ENCODE measurements at places on chromosomes 16 and 17.
A peak's percentile ranks its signal among the peaks of the same experiment; 100 is the strongest.

DNA sequence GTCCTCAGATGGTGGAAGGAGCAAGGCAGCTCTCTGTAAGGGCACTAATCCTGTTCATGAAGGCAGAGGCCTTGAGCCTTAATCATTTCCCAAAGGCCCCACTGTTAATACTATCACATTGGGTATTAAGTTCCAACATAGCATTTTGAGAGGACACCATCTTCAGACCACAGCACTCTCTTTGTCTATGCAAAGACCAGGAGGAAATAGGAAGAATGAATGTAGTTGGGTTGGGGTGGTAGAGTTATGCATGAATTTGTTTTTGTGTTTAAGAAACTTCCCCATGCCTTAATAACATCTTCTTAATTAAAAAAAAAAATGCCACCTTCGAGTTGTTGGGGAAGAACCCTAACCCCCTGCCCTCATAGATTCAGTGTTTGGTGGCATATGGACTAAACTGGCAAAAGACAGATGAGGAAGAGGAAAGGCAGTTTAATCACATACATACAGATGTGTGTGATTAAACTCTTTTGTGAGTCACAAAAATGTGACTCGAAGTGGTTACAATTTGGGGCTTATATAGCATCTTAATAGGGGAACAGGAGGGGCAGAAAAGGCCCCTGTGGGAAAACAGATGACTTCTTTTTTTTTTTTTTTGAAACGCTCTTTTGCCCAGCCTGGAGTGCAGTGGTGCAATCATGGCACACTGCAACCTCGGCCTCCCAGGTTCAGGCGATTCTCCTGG is 35.0 kb upstream of the SLC5A10 start:
- DNase-seq = no peak

DNA sequence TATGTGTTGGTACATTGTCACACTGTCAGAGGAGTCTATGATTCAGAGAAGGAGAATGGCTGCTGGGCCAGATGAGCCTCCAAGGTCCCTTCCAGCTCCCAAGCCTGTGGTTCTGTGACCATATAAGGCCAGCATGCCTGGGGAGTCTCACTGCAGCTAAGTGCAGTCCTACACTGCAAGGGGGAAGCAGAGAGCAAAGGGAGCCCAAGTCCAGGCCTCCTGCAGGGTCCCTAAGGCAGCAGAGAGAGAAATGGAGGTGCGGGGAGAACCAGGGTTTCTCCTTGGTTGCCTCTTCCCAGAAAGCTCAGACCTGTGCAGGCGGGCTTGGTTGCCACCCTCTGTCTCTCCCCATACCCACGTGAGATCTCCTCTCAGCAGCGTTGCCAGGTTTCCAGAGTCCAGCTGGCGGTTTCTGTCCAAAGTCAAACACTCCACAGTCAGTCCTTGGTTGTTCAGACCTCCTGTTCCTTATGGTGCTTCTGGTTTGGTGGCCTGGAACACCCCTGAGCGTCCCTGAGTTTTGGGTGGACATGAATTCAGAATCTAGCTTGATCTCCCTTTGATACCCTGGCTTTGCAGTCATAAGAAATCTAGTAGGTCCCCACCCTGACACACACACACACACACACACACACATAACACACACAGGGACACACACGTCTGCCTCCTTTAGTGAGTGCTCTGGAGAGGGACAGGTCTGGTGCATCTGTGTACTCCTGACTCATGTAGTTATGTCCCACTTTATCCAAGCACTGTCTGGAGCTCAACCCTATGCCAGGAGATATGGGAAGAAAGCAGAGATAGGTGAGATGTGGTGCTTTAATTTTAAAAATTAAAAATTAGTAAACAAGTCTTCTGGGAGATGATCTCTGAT is 78.8 kb downstream of the GNAO1 start:
- no peak for DNase-seq

DNA sequence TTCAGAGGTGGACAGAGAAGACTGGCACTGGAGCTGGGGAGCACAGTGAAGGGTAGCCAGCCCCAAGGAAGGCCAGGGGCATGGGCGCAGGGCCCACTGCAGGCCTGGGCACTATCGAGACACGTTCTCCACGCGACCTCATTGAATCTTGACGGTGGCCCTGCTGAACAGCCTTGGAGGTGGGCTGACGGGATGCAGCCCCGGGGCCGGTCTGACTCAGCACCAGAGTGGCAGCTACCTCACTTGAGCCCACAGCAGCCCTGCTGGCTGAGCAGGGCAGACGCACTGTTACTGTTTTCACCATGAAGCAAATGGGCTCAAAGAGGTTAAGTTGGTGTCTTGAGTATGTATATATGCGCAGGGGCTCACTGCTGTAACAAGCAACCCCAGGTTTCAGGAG is 78.8 kb upstream of the FOXF1 start:
- no peak for DNase-seq

- peak; percentile 48 for DNase-seq
These were observed 153.5 kb downstream of the VPS53 start for GRCh38 chr17:561116-561515.

- no peak for DNase-seq
These were observed 11.7 kb upstream of the CACNA1H start for GRCh38 chr16:1141191-1141590.

DNA sequence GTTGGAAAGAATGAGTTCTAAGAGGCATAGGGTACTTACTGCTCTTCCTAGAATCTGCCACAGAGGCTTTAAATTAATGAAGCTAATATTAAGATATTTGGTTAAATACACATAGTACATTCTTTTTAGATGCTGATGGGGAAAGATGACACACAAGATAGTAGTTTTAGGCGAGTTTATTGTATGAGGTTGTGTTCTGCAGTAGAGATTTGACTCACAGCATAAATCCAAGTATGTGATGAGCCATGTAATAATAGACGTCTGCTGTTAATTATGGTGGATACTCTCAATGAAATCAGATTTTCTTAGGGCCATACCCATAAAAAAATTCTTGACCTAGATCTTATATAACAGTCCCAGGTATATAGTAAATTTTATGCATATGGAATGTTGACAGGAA is 8.0 kb downstream of the TNRC6C start:
- DNase-seq = no peak

DNA sequence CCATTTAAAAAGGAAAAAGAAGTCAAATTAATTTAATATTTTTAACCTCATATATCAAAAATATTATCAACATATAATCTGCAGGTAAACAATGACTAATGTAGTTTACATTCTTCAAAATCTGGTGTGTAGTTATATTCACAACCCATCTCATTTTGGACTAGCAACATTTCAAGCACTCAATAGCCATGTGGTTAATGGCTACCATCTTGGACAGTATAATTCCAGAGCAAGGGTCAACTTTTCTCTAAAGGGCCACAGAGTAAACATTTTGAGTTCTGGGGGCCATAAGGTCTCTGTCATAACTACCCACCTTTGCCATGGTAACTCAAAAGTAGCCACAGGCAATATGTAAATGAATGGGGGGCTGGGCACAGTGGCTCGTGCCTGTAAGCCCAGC is 153.9 kb downstream of the PARN start:
- no peak for DNase-seq

- no peak for DNase-seq
These were observed 3.7 kb downstream of the TIMP2 start for GRCh38 chr17:78921437-78921971.

DNA sequence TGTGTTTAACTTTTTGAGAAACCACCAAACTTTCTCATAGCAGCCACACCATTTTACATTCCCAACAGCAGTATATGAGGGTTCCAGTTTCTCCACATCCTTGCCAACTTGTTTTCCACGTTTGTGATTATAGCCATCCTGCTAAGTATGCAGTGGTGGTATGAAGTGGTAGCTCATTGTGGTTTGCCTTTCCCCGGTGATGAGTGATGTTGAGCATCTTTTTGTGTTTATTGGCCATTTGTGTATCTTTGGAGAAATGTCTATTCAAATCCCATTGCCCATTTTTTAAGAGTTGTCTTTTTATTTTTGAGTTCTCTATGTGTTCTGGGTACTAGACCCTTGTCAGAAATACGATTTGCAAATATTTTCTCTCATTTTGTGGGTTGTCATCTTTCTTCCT is 17.4 kb downstream of the SF3B3 start:
- DNase-seq = no peak

GRCh38 chr16:3101018-3101840 is 2.1 kb upstream of the ZSCAN10 start:
- peak; percentile 59 for DNase-seq

DNA sequence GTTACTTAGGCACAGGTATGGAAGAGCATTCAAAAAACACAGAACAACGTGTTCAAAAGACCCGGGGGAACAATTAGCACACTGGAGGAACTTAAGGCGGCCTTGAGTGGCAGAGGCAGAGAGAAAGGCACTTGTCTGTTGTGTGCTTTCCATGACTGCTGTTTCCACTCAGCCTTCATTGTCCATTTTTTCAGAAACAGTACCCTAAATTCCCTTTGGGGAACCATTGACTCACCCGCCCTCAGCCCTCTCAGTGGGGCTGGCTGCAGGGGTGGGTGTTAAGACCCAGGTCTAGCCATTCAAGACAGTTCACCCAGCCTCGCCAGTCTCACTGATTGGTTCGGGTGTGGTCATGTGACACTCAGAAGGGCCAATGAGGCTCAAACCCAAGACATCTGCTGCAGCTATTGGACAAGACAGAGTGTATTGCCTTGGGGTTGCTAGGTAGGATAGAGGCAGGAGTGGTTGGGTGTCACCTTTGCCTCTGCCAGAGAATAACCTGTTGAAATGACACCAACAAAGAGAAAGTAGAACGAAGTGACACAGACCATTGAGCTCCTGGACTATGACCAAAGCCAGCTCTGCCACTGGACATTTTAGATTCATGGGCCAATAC is 19.6 kb upstream of the CEP20 start:
- DNase-seq = peak; percentile 57

DNA sequence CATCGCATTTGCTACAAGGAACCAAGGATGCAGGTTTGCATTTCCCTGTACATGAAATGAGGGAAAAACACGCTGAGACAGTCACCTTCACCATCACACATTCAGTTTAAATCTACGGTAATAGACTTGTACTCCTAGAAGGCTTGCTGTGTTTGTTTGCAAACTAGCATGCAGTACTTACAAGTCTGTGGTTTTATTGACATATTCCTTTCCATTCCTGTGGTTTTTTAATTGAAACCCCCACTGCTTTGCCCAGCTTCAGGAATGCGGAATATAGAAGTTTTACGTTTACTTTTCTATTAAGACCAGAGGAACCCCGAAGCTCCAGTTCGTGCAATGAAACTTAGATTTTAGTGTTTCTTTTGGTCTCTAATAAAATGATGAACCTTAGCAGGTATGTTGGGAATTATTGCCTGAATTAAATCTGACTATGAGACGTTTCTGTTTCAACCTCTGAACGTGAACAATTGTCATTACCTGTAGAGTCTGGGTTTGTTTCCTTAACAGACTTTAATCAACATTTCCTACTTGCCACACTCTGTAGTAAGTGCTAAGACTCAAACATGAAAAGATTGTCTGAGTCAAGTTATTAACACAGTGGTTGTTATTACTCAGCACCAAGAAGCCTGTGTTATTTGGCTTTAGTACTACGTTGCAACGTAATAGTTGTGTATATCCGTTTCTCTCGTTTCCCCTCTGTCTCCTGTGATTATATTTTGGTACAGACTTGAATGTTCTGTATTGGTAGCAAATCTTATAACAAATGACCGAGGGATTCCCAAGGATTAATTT is 793.3 kb upstream of the GOT2 start:
- no peak for DNase-seq

GRCh38 chr17:40531051-40531991 is 29.9 kb upstream of the TNS4 start:
- DNase-seq = peak; percentile 94

DNA sequence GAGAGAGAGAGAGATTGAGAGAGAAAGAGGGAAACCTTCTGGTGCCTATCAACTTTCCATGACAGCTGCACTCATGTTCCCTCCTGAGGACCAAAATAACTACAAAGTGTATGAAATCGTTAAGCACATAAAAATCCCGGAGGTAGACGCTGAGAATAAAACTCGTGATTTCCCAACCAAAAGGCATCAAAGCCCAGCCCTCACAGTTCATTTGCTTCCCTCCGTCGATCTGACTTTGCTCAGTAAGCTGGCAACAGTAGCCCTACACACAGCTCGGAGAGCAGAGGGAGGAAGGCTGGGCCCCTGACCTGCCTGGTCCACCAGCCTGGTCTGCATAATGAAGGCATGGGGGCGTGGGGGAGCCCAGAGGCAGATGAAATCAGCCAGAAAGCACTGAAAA is 273.9 kb upstream of the ZFHX3 start:
- no peak for DNase-seq

GRCh38 chr17:4393806-4394205 is 27.3 kb upstream of the UBE2G1 start:
- no peak for DNase-seq

DNA sequence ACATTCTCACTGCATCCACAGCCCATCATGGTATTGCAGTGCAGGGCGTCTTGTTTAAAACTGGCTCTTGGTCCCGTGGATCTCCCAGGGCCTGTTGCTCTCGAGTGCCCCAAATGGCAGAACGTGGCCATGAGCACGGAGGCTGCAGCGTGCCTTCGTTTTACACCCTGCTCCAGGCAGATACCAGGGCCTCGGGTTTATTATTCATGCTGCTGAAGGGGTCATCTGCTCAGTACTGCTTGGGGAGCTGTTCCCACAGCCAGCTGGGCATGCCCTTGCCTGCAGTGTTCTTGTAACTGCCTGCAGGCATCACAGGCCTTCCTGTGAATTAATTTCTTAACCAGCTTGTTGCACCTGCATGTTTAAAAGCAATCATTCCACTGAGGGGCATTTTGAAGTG is 129.7 kb upstream of the CHMP6 start:
- DNase-seq = peak; percentile 76
